ENCODE measurements at places on chromosomes 16 and 17. TPM values are rescaled to one million over a fixed set of nuclear protein-coding genes. Genes with fewer than 3 reads are reported as not detected.
A peak's percentile ranks its signal among the peaks of the same experiment; 100 is the strongest.

GRCh38 chr16:4846503-4846900, 586 bp downstream of the GLYR1 start:
- DNase-seq, result peak; percentile 22

DNA sequence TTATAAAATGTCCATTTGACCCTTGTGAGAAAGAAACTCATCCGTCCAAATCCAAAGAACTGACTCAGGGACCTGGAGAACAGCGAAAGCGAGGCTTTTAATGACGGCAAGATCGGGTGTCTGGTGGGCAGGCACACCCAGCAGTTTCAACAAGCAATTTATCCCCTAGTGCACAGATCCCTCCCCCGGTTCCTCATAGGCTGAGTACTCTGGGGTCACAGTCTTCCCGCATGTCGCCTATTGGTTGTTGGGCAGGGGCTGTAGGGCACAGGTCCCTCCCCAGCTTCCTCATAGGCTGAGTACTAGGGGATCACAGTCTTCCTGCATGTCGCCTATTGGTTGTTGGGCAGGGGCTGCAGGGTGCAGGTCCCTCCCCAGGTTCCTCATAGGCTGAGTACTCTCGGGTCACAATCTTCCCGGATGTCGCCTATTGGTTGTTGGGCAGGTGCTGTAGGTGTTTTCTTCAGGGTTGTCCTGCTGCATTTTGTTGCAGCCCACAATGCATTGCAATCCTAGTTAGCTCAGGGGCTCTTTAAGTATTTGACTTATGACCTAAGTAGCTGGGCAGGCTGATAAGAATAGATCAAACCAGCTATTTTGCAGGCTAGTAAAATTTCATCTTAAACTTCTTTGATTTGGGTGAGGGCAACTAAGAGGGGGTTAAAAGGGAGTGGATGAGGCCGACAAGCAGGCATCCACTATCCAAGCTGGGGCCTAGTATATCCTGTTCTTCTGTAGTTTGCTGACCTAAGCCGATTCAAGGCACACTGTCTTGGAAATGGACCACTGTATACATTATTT, 3.6 kb upstream of the UTS2R start:
- no peak for DNase-seq

GRCh38 chr17:57379237-57379894, 123.0 kb downstream of the MSI2 start:
- DNase-seq, result no peak

- DNase-seq, result no peak
Observed at GRCh38 chr17:76869496-76870376, 1.5 kb downstream of the MGAT5B start.

GRCh38 chr17:46191322-46192188, 1.7 kb downstream of the KANSL1 start:
- peak; percentile 34 for DNase-seq

DNA sequence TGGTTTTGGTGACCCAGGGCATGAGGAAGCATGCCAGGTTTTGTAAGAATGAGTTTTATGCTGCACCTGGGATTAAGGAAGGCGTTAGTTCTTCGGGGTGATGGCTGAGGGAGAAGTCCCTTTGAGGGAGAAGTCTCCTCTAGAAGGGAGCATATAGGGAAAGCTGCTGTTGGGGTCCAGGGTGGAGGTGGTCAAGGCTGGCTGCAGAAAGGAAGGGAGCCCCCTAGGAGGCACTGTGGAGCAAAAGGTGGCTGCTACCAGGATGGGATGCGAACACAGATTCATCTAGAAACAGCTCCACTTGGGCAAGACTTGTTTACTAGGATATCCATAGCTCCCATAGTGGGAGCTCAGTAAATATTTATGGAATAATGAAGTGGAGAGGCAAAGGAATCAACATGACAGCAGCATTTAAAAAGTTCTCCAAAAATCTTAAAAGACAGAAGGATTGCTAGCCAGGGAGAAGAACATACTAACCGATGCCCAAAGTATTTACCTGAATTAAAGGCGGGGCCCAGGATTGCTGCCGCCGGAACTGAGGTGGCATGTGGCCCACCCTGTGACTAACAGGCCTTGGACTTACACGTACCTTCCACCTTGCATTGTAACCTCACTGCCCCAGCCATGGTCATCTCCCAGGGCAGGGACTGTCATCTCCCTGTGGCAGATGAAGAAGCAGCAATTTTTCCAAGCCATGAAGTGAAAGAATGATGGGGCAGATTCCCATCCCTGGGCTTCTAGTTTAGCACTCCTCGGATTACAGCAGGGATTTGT, 7.1 kb upstream of the LPCAT2 start:
- DNase-seq, result no peak

The PIEZO1 gene
- polyA plus RNA-seq, result 31.9 TPM
